ENCODE measurements at places on chromosomes 6 and 20. TPM values are rescaled to one million over a fixed set of nuclear protein-coding genes. Genes with fewer than 3 reads are reported as not detected.

- DNase-seq = no peak
Measured at GRCh38 chr6:130379223-130379622, 13.4 kb downstream of the TMEM200A start.

DNA sequence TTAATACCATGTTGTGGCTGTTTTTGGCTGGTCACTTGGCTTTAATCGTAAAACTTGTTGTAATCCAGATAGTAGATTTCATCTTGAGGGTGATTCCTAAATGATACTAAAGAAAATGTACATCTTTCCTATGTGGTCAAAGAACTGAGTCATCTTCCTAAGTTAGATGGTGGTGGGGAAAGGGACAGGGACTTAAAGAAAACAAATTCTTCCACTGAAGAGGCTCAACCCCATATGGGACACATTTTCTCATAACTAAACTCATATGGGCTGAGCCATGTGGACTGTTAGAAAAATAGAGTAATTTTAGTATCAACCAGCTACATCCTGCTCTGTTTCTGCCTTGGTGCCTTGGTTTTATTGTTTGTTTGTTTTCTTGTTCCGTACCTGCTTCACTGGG lies 155.8 kb downstream of the TSHZ2 start:
- DNase-seq = no peak

- DNase-seq = peak; percentile 83
Measured at GRCh38 chr6:42726485-42727086, 4.2 kb upstream of the PRPH2 start.

MYL9 gene
- polyA plus RNA-seq = 179 TPM

Measured in left kidney (tissue), 8 donors.